ENCODE measurements at places on chromosomes 4 and X.
A peak's percentile ranks its signal among the peaks of the same experiment; 100 is the strongest.

GRCh38 chrX:45710081-45710801 is 509.6 kb upstream of the DIPK2B start:
- no peak overlapping the region for H3K4me3 ChIP-seq
- H3K4me1 ChIP-seq = peaks cover 21% of the 10 kb centered on the region
- DNase-seq = no peak
- peak overlapping the region; percentile 91 for H3K27ac ChIP-seq

GRCh38 chrX:13110433-13111324 is 66.3 kb upstream of the FAM9C start:
- H3K27me3 ChIP-seq = no peaks in the 10 kb centered on the region
- DNase-seq = no peak
- H3K4me3 ChIP-seq = no peak overlapping the region
- H3K36me3 ChIP-seq = no peaks in the 10 kb centered on the region
- H3K27ac ChIP-seq = no peak overlapping the region
- no peaks in the 10 kb centered on the region for H3K4me1 ChIP-seq

- H3K4me1 ChIP-seq = peaks cover 16% of the 10 kb centered on the region
- peaks cover 11% of the 10 kb centered on the region for H3K36me3 ChIP-seq
- peak overlapping the region; percentile 70 for H3K4me3 ChIP-seq
- H3K27me3 ChIP-seq = peaks cover 52% of the 10 kb centered on the region
- peak; percentile 33 for DNase-seq
- no peak overlapping the region for H3K27ac ChIP-seq
These were observed 2.4 kb upstream of the FGFRL1 start for GRCh38 chr4:1008840-1009541.

DNA sequence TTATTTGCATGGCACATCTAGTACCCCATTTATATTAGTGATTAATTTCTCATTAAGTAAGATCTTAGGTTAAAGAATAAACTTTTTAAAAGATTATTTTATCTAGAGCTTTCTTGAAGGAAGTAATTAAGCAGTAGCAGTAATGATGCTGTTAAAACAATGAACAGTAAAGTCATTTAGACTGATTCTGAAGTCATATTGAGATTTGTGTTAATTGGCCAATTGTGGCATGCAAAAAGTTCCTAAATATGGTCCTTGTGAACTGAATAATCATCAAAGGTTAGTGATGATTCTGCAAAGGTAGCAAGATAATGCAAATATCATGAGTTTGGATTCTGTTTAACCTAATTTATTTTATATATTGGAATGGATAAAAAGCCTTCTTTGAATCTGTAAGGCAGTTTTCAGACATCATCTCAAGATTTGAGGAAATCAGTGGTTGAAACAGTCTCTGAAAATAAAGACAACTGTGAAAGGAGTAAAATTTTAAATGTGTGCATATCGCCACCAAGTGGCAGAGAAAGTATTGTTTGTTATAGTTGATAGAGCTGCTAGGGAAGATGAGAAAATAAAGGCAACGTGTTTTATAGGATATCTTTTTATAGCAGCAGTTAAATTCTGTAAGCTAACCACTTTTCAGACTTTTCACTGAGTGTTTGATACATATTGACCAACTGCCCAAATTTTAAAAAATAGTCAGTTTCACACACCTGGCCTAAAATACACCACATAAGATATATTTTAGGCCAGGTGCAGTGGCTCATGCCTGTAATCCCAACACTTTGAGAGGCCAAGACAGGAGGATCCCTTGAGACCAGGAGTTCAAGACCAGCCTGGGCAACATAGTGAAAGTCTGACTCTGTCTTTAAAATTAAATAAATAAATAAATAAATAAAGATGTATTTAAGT is 79.6 kb downstream of the CCKAR start:
- no peaks in the 10 kb centered on the region for H3K4me1 ChIP-seq
- H3K27me3 ChIP-seq = no peaks in the 10 kb centered on the region
- H3K36me3 ChIP-seq = peaks cover 10% of the 10 kb centered on the region
- no peak overlapping the region for H3K4me3 ChIP-seq
- DNase-seq = peak; percentile 16
- no peak overlapping the region for H3K27ac ChIP-seq

DNA sequence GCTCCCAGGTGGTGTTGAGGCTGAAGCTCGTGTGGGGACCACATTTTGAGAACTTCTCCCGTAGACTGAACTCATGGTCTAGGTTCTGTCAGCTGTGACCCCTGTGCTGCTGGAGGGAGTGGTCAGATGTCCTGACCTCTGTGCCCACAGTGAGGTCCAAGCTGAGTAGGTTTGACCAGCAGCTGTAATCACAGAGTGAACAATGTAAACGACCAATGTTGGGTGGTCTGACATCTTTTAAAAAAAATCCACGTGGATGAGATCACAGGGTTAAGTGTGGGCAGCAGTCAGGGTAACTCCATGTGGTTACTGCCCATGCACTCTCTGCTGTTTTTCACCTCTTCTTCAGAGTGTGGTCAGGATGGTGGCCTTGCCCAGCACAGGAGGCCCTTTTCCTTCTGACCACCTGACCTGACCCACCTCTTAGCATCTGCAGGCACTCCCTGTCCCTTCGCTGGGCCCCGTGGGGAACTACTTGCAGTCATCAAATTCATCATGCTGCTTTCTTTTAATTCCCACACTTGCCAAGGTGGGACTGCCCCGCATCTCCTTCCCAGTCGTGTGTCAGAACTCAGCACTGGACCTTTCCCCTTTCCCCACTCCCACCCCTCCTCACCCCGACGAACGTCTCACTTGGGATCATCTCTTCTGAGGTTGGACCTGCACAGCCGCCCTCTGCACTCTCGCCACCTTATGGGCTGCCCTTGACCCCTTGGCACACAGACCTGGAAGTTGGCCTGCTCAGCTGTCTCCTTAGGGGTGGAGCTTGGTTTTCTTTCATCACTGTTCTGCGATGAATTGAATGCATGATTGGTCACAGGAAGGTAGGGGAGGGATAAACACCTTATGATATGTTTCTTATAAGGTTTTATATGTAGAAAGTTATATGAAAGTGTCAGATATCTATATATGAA is 120.1 kb downstream of the PTTG2 start:
- no peak overlapping the region for H3K27ac ChIP-seq
- DNase-seq = no peak
- peaks cover 8% of the 10 kb centered on the region for H3K4me1 ChIP-seq
- H3K27me3 ChIP-seq = no peaks in the 10 kb centered on the region
- peaks cover 11% of the 10 kb centered on the region for H3K36me3 ChIP-seq

- H3K27ac ChIP-seq = no peak overlapping the region
- H3K4me3 ChIP-seq = no peak overlapping the region
- DNase-seq = no peak
- H3K36me3 ChIP-seq = peaks cover 3% of the 10 kb centered on the region
- no peaks in the 10 kb centered on the region for H3K27me3 ChIP-seq
These were observed 49.2 kb downstream of the CEP44 start for GRCh38 chr4:174332741-174333493.
